Stimulated activated CD4-positive, alpha-beta T cell treated with anti-CD3 and anti-CD28 coated beads, Interleukin-1b, Interleukin-23, amount 100 ng/mL, for 48 hours (primary cell): ENCODE measurements at places on chromosomes 13 and 19.

- DNase-seq, result no peak
Observed at GRCh38 chr13:69283837-69284236, 823.8 kb upstream of the ATXN8OS start.

DNA sequence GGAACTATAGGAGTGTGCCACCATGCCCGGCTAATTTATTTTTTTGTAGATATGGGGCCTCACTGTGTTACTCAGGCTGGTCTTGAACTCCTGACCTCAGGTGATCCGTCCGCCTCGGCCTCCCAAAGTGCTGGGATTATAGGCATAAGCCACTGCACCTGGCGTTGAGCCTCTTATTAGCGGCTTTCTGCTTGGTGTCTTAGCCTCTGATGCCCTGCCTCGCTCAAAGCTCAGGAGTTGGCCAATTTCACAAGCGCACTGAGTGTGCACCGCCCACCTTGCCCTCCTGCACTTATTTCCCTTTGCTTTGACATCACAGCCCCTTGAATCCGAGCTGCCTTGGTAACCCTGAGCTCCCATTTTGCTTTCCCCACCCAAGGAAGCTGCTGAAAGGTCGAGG lies 10.1 kb downstream of the YIPF2 start:
- no peak for DNase-seq

- no peak for DNase-seq
Observed at GRCh38 chr13:91346062-91346461, 1.4 kb upstream of the MIR17HG start.

DNA sequence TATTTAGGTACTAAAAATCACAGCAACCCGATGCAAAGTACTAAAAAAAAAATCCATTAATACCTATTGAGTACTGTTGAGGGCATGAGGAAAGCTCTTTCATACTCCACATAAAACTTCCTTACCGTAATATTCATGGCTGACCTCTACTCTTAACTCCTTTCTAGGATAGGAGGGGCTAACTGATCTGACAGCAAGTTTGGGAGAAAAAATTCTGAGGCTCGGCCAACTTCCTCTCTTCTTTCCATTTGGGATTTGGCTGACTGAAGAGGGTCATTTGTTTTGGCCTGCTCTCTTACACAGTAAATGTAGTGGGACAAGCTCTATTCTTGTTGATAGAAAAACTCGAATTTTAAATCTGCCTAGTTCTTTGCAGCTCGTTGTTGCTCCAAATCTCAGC lies 9.4 kb upstream of the USPL1 start:
- no peak for DNase-seq

DNA sequence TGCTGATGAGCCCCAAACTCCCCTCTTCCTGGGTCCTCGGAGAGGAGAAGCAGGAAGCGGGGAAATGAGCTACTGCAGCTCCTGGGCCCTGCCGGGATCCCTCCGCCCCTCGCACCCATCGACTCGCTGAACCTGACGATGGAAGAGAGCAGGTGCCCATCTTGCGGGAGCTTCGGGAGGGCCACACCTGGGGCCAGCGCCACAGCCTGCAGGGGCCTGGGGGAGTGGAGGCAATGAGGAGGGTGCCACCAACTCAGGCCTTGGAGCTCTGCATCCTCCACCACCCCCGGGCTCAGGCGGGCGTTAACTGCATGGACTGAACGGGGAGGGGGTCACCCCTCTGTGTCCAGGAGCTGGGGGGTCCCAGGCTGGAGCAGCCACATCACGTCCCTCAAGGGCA lies 8.3 kb downstream of the TCF3 start:
- no peak for DNase-seq

DNA sequence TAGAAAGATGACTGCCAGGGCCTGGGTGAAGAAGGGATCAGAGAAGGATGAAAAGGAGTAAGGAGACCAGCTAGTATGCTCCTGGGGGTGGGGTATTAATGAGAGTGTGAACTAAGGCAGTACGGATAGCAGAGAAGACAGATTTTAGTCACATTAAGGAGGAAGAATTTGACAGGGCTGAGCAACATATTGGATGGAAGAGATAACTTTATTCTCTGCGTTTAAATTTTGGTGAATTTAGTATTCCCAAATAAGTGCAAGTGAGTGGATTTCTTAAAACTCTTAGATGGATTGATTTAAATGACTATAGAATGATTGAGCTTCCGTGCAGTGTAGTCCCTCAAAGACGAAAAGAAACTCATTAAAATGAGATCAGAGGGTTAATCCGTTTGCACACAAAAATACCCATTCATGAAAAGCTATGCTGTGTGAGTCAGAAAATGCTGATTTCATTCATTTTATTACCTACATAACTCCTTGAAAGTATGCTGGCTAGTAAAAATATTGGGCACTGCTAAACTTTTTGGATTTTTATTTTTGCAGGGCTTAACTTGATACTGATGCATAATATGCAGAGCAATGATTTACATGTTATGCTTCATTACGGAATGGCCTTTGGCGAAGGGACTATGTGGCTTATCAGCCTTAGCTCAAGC lies 54.1 kb downstream of the WDFY2 start:
- no peak for DNase-seq

DNA sequence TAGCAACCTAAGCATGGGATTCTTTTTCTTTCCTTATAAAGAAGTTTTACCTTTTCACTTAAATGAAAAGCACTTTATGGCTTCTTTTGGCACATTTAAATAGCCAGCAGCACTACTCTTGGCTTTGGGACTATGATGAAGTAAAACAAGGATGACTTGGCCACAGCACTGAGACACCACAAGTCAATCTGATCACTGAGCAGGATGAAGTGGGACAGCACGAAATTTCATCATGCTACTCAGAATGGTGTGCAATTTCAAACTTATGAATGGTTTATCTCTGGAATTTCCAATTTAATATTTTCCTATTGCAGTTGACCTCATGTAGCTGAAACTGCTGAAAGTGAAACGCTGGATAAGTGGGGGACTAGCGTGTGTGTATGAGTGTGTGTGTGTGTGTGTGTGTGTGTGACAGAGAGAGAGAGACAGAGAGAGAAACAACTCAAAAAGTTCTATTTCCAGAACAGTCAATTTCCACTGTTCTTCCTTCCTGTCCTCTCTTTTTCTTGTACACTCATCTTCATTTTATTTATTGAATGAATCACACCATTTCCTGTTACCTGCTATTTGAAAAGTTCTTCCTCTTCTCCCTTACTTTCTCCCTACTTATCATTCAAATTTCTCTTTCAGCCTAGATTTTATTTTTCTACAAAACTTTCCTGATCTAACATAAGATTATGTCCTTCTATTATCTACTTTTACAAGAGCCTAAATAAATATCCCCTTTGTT lies 414.2 kb upstream of the MIR17HG start:
- DNase-seq, result no peak

GRCh38 chr13:92767468-92767867 lies 459.1 kb upstream of the GPC6 start:
- no peak for DNase-seq

- DNase-seq, result no peak
Observed at GRCh38 chr19:1474765-1475351, 4.2 kb downstream of the C19orf25 start.

DNA sequence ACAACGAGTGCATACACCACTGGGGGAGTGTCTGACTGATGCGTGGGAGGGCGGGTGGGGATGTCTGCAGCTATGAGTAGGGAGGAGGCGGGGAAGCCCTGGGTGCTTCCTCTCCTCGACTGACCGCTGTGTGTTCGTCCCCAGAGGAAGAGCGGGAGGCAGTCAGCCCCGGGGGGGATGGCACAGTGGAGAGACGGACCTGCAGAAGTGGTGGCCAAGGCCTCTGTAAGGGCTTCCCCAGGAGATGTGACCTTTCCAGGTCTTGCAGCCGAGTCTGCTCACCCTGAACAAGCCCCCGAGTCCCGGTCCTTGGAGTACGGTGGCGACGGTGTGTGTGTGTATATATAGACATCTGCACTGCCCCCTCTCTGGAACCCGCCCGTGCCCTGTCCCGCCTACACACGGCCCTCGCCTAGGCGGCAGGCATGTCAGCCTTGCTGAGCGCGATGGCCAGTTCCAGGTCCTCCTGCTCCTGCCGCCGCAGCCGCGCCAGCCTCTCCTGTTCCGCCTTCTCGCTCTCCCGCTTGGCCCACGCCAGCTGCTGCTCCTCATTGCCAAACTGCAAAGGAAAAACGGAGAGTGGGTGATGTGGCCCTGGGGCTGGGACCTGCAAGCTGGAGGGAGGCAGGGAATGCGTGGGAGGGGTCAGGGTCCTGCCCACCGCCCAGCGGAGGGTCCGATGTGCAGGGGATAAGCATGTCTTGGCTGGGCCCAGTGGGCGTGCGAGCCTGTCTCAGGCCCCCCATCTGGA lies 30.8 kb downstream of the KLF2 start:
- DNase-seq, result no peak

- no peak for DNase-seq
Observed at GRCh38 chr19:46036744-46037128, 4.1 kb downstream of the IGFL4 start.

DNA sequence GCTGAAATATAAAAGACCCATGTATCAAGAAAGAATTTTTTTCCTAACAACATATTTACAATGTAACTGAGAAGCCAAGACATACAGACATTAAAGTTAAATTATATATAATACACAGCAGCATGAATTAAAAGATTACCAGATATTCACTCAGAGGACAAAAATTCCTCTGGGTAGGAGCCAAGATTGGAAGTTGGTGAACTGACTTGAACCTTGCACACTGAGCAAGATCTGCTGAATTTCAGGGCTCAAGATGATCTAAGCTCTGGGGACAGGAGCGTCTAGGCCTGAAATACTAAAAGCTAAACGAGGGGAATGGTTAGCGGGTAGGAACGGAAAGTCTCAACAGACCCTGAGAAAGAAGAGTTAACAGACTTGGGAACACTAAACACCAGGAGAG lies 8.5 kb downstream of the FOXO1 start:
- no peak for DNase-seq

DNA sequence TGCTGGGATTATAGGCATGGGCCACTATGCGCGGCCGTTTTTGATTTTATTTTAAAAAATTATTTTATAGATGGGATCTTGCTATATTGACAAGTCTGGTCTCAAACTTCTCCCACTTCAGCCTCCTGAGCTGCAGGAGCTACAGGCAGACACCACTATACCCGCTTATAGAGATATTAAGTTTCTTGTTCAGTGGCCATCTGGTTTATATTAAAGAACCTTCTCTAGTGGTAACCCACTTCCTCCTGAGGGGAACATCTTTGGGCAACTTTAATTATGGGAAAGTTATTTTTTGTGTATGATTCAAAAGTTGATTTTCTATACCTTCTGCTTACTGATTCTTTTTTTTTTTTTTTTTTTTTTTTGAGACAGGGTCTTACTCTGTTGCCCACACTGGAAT lies 172.7 kb downstream of the KLF5 start:
- DNase-seq, result no peak

- DNase-seq, result no peak
Observed at GRCh38 chr19:18473003-18473705, 35.2 kb upstream of the ISYNA1 start.

DNA sequence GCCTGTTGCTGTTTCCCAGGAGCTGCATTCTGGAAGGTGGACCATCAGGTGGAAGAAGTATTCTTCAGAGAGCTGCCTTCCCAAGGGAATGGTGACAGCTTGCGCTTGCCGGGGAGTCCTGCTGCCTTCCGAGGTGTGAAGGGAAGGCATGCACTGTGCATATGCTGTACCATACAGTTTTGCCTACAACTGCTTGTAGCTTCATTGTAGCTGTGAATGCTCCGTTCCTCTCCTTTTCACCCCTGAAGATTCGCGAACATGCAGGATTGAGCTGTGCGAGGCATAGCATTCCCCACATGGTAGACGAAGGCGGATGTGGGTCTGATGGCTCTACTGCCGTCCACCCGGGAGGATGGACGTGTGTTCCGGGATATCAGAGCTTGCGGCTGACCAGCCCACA lies 243.2 kb upstream of the TSHZ3 start:
- no peak for DNase-seq

DNA sequence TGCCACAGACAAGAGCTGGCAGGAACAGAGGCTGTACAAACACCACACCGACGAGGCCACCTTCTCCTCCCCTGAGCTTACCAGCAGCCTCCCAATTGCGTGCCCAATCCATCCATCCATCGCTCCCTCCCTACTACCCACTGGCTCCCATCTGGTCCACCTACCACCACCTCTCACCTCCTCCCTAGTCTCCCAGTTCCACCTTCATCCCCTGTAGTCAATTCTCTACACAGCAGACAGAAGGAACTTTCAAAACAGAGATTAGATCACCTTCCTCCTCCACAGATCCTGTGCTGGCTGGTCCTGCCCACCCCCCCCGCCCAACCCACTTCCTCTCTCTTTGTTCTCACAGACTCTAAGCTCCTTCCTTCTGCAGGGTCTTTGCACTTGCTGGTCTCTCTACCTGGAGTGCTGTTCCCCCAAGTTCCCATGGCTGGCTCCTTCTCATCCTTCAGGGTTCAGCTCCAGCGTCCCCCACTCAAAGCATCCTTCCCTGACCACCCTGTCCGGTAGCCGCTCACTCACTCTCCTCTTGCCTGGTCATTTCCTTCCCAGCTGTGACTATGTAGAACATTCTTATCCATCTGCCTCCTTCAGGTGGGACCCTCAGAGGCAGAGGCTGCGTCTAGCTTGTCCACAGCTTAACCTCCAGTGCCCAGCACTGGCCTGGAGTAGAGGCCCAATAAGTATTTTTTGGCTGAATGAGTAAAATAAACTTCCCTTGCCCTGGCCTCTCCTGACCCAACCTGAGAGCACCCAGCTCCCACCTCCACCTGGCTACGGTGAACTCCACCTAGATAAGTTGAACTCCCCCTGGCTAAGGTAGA lies 23.0 kb downstream of the PIN1 start:
- DNase-seq, result no peak

DNA sequence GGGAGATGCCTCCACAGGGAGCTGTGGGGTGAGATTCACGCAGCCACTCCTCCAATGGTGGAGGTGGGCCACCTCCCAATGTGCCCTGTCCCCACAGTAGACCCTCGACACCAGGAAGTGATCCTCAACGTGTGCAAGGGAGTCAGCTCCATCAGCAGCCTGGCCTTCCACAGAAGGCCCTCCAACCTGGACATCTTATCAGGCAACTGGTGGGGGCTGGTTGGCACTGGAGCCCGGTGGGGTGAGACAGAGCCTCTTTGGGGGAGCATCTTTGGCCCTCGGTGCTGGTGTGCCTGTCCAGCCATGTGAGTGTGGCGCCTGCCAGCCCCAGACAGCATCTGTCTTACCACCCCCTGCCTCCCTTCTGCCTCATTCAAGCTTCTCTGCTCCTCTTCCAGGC lies 19.7 kb upstream of the RNF17 start:
- no peak for DNase-seq

DNA sequence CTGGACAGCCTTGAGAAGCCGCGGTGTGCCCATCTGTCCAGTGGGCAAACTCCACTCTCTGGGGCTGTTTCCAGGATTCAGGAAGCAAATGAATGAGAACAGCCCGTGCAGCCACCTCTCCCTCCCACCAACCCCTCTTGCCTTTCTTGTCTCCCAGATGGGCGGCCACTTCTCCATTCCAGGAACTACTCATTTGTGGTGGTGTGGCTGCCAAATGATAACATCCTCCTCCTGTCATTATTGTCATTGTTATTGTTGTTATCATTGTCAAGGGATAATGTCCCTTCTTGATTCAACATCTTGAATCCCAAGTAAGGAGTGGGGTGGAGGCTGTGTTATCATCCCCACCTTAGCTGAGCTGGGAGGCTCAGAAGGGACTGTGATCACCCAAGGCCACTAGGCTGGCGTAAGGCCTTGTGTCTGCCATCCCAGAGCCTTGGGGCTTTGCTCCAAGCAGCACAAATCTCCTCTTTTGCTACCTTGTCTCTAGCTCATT lies 1.6 kb downstream of the DNM2 start:
- DNase-seq, result no peak

- no peak for DNase-seq
Observed at GRCh38 chr19:18392926-18393325, 4.5 kb downstream of the LRRC25 start.

- DNase-seq, result no peak
Observed at GRCh38 chr13:48486362-48486761, 46.5 kb downstream of the RCBTB2 start.
